ENCODE measurements at places on chromosomes 7 and 10.

DNA sequence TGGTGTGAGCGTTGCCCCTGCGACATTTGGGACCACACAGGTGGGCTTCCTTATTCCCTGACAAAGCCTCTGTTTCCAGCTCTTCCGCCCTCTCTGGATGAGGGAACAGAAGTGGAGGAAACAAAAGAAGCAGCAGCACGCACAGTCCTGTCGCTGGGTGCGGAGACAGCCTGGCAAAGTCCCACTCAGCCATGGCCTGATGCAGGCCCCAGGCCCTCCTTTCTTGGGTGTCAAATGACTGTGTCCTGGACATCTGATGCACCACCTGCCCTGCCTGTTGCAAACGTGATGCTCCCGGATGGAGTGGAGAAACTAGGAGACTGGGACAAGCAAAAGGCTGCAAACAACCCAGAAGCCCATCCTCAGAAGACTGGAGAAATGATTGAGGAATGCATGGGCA is 20.7 kb downstream of the ZMIZ2 start:
- DNase-seq: no peak

DNA sequence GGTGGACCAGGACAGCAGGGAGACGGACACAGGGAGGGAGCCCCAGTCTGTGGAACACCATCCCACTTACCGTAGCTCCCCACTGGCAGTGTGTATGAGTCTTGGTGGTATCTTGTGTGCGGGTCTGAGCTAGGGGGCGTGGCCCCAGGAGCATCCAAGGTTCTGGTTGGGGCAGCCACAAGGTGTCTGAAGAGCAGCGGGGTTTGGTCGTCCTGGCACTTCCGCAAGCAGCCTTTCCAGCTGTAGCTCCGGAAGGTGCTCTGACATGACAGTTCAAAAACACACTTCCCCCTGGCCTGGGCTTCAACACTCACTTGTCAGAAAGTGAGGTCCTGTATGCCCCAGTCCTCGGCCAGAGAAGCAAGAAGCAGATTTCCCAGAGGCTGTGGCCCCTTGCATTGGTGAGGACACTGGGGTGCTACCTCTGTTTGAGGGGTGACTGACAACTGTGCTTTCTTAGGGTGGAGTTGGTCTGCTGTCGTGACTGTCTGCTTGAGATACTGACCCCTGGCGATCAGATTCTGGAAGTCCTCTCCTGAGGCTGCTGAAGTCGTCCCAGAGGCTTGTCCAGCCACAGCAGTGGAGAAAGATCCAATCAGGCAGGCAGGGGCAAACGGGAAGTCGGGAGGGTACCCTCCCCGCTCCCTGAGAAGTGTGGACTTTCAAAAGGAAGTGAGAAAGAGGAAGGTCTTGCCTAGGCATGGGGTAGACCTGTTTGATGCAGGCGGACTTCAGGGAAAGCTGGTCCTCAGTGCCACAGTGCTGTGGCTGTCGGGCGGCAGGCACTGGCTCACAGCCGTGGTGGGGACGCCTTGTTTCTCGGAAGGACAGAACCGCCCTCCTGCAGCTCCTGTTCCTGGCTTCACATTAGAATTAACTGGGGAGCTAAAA is 51.4 kb upstream of the PFKFB3 start:
- peak; percentile 62 for DNase-seq

DNA sequence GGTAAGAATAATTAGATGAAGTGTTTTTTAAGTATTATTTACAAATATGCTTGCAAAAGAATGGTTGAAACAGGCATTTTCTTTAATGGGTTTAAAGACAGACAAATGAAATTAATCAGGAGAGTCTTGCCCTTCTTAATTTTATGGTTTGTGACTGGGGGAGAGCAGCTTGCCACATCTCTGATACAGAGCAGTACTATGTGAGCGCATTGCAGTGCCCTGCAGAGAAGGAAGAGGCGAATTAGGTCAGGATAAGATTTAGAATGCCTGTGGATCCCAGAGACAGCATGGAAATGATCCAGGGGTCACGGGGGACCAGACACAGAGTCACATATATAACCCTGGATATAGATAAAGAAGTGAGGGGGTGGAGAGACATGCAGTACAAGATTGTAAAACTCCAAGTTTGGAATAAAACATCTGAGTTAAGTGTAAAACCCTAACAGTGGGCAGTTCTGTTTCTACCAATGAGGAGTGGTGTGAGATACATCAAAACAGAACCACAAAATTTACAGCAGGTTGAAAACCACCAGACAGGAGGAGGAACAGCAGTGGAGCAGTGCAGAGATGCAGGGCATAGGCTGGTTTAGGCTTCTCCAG is 125.5 kb downstream of the FAM204A start:
- no peak for DNase-seq

DNA sequence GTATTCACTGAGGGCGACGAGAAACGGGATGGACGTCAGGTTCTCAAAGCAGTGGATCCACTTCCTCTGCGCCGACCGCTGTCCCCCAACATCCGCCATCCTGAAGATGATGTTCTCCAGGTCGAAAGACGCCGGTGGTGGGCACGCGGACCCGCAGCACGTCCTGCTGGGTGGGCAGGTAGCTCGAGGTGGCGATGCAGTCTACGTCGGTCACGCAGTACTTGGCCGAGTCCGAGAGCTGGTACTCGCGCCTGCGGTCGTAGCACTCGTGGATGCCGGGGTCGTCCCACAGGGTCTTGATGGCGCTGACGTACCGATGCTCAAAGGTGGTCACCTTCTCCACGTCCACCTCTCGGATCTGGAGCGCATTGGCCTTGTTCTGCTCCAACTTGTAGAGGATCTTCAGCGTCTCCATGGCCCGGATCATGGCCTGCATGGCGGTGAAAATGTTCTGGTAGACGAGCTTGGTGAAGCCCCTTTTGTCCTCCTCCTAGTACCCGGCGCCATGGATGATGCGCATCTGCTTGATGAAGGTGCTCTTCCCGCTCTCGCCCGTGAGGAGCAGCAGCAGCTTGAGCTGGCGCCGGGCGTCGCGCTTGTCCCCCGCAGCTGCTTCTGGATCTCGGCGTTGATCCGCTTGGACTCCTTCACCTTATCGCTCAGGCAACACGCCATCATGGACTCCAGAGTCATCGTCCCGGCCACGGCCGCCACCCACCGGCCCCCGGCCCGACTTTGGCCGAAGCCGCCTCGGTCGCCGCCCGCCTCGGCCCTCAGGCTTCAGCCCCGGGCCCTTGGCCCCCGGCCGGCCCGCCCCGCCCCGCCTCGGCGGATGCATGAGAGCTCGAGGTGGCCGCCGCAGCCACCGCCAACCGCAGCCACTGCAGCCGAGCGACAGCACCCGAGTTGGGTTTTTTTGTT is 122.9 kb upstream of the KCTD7 start:
- DNase-seq: peak; percentile 70

GRCh38 chr10:84415539-84416244 is 87.3 kb downstream of the CCSER2 start:
- peak; percentile 26 for DNase-seq

DNA sequence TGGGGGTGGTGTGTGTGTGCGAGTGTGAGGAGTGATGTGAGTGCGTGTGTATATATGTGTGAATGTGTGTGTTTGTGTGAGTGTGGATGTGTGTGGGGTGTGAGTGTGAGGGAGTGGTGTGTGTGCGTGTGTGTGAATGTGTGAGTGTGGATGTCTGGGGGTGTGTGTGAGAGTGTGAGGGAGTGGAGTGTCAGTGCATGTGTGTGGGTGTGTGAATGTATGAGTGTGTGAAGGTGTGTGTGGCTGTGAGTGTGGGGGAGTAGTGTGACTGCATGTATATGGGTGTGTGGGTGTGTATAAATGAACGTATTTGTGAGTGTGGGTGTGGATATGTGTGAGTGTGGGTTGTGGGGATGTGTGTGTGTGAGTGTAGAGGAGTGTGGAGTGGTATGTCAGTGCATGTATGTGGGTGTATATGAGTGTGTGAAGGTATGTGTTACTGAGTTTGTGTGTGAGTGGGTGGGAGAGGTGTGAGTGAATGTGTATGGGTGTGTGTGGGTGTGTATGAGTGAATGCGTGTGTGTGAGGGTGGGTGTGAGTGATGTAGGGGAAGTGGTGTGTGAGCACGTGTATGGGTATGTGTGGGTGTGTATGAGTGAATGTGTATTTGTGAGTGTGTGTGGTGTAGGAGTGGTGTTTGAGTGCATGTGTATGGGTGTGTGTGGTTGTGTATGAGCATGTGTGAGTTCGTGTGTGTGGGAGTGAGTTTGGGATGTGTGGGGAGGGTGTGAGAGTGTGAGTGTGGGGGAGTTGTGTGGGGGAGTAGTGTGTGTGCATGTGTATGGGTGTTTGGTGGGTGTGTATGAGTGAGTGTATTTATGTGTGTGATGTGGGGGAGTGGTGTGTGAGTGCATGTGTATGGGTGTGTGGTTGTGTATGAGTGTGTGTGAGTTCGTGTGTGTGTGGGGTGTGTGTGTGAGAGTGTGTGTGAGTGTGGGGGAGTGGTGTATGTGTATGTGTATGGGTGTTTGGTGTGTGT is 28.5 kb upstream of the NUB1 start:
- no peak for DNase-seq

- DNase-seq: no peak
Measured at GRCh38 chr10:91312382-91312733, 91.9 kb downstream of the PCGF5 start.

DNA sequence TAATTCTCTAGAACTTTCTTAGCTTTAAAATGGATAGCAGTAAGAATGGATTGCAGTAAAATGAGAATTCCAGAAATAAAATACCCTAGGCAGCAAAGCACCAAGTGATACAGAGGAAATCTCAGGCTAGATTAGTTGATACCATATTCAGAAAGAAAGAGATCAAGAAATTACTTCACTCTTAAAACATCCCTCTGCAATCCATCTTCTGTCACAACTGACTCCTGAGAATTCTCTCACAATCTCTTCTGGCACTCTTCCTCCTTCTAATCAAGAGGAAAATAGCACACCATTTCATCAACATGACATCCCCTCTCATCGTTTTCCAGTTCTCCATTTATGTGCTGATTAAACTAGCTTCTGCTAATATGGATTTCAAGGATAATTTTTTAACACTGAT is 42.2 kb upstream of the LAMB1 start:
- DNase-seq: no peak

DNA sequence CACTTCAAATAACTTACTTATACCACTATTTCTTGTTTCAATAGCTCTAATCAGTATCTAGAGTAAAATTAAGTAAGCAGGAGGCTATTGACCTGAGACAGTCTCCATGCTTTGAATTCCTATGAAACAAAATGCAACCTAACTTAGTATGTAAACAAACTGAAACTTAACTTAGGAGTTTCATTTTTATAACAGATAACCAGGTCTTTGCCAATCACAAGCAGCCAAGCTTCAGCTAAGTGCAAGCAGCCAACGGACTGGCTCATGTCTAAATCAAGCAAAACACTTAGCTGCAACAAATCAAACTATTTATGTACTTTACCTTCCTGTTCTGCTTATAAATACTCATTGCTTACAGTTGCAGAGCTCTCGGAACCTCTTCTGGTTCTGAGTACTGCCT is 4.4 kb upstream of the GSTK1 start:
- no peak for DNase-seq

- peak; percentile 63 for DNase-seq
Measured at GRCh38 chr7:2687338-2687869, 598 bp upstream of the AMZ1 start.

DNA sequence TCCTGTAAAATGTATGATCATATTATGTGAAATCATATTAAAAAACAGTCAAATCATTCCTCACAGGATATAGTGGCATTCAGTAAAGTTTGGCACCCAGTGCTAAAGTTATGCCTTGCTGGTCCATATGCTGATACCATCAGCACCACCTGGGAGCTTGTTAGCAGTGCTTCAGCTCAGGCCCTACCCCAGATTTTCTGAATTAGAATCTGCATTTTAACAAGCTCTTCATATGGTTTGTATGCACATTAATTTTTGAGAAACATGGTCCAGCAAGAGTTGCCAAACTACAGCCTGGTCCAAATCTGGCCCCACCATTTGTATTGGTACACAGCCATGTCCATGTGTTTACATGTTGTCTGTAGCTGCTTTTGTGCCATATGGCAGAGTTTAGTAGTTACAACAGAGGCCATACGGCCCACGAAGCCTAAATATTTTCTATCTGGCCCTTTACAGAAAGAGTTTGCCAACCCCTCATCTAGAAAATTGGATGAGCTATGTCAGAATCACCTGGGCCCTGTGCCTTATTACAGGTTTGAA is 30.1 kb downstream of the RAB18 start:
- no peak for DNase-seq

GRCh38 chr10:68597407-68597806 is 37.3 kb downstream of the TET1 start:
- no peak for DNase-seq

DNA sequence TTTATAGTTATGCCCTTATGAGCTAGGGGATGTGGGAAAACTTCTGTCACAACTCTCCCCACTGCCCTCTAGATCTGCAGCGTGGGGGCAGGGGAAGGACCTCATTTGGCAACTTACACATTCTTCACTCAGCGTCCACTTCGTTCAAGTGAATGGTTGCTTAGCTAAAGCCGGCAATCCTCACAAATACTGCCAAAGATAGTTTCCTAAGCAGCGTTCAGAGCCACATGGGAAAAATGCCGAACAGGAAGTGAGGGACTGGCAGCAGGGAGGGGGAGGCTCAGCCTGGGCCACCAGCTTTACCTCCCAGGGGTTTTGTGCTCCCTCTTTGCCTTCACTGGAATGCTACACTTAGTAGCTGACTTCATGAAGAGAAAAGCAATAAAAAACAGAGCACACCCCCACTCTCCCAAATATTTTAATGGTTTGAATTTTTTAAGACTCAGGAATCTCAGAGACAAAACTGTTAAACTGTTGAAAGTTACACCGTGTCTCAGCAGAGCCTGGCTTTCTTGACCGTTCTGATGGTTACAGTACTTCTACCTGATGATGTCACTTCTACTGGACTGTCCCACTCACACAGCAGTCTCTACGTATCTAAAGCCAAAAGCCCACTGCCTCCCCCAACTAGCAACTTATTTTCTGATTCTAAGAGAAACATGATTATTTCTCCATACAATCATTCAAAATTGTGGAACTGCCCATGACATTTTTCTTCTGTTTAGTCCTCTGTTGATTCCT is 10.4 kb downstream of the GRM3 start:
- peak; percentile 27 for DNase-seq

- no peak for DNase-seq
Measured at GRCh38 chr7:31333291-31333690, 7.2 kb downstream of the NEUROD6 start.

- no peak for DNase-seq
Measured at GRCh38 chr7:150904011-150904909, 51.9 kb downstream of the AOC1 start.

GRCh38 chr7:70659263-70659662 is 472.7 kb upstream of the GALNT17 start:
- DNase-seq: no peak

GRCh38 chr7:140998715-140999114 is 16.0 kb downstream of the MRPS33 start:
- DNase-seq: no peak

GRCh38 chr10:48493083-48493871 is 111.6 kb downstream of the ARHGAP22 start:
- DNase-seq: peak; percentile 72

All from right cardiac atrium (tissue), 5 donors.